ENCODE measurements at places on chromosomes 2 and 18.

DNA sequence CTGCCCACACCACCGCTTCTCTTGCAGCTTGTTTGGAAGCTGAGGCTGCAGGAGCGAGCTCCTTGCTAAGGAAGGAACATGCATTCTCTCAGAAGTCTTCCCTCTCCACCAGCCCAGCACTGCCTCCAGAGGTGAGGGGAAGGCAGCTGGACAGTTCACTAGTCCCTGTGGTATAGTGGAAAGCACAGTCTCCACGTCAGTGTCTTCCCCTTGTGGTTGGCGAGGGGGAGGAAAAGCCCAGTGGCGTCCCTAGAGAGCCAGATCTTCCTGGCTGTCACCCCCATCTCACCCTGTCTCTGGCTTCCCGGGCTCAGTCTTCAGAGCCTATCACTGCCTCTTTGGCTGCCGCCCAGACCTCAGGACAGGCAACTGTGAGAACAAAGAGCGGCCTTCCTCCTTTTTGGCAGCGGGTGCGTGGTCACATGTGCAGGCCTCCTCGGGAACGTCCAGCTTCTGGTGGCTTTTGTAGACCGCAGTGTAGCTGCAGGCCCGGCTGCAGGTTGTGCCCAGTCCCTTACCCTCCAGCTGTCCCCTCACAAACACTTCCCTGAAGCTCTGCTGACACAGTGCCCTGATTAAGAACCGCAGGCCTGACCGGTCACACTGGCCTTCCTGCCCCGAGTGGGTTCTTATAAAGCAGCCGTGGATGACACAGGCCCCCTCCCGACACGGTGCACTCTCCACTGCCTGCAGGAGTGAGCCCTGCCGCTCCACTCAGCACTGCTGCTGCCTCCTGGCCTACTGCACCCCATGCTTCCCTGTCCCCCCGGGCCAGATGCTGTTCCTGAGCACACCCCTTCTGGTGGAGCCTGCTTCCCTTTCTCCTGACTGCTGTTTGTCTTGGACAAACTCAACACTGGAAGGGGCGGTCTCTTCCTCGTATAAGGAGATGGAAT is 90.9 kb downstream of the RNF144A start:
- H3K36me3 ChIP-seq = no peaks in the 10 kb centered on the region
- no peaks in the 10 kb centered on the region for H3K4me1 ChIP-seq
- H3K4me3 ChIP-seq = no peak overlapping the region
- DNase-seq = no peak
- H3K27me3 ChIP-seq = no peaks in the 10 kb centered on the region
- peak overlapping the region; percentile 27 for H3K27ac ChIP-seq

- no peaks in the 10 kb centered on the region for H3K36me3 ChIP-seq
- no peaks in the 10 kb centered on the region for H3K27me3 ChIP-seq
- no peak within 1 kb of the TSS for H3K4me3 ChIP-seq
- H3K27ac ChIP-seq = no peak within 1 kb of the TSS
- DNase-seq = no peak
- H3K4me1 ChIP-seq = no peaks in the 10 kb centered on the region
These were observed at the start of gene NLRC4 for GRCh38 chr2:32264422-32265105. Gene NLRC4 (minus strand): TSS chr2:32264886. CDS start chr2:32256775, 8,111 bp downstream.

- no peak overlapping the region for H3K4me3 ChIP-seq
- DNase-seq = no peak
- H3K27ac ChIP-seq = no peak overlapping the region
- H3K27me3 ChIP-seq = no peaks in the 10 kb centered on the region
- H3K4me1 ChIP-seq = no peaks in the 10 kb centered on the region
These were observed 19.2 kb upstream of the DRC1 start for GRCh38 chr2:26382564-26382963.

- no peaks in the 10 kb centered on the region for H3K36me3 ChIP-seq
- peaks cover 74% of the 10 kb centered on the region for H3K4me1 ChIP-seq
- H3K27me3 ChIP-seq = no peaks in the 10 kb centered on the region
- peak overlapping the region; percentile 38 for H3K4me3 ChIP-seq
- peak overlapping the region; percentile 92 for H3K27ac ChIP-seq
These were observed 157.1 kb downstream of the BCL2 start for GRCh38 chr18:63162271-63163014.

- no peak overlapping the region for H3K27ac ChIP-seq
- no peaks in the 10 kb centered on the region for H3K27me3 ChIP-seq
- H3K4me1 ChIP-seq = peaks cover 9% of the 10 kb centered on the region
- no peaks in the 10 kb centered on the region for H3K36me3 ChIP-seq
- no peak for DNase-seq
These were observed 48.1 kb downstream of the PSD4 start for GRCh38 chr2:113221846-113222245.

GRCh38 chr2:110804915-110805314 is 72.5 kb downstream of the ACOXL start:
- H3K27ac ChIP-seq = no peak overlapping the region
- no peaks in the 10 kb centered on the region for H3K4me1 ChIP-seq
- H3K36me3 ChIP-seq = no peaks in the 10 kb centered on the region
- DNase-seq = no peak

DNA sequence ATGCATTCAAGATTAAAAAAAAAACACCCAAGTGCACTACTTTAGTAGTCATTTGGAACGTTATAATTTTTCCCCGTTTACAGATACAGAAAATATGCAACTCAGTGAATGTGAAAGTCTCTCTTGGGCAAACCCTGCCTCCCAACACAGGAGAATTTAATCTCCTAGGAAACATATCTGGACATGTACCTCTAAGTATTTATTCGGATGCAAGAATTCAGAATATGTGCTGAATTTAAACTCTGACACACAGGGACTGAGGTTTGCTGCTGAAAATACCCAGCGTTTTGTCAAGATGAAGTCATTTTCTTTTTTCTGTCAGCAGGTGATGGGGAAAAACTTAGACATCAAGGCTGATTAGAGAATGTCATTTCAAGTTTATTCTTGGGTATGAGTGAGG is 105.4 kb downstream of the ACKR3 start:
- H3K4me1 ChIP-seq = no peaks in the 10 kb centered on the region
- DNase-seq = no peak
- no peaks in the 10 kb centered on the region for H3K27me3 ChIP-seq
- H3K4me3 ChIP-seq = no peak overlapping the region
- no peak overlapping the region for H3K27ac ChIP-seq

GRCh38 chr2:182033449-182033848 is 47.8 kb downstream of the PPP1R1C start:
- H3K4me1 ChIP-seq = no peaks in the 10 kb centered on the region
- no peak overlapping the region for H3K4me3 ChIP-seq
- no peaks in the 10 kb centered on the region for H3K36me3 ChIP-seq
- no peak overlapping the region for H3K27ac ChIP-seq
- H3K27me3 ChIP-seq = no peaks in the 10 kb centered on the region

DNA sequence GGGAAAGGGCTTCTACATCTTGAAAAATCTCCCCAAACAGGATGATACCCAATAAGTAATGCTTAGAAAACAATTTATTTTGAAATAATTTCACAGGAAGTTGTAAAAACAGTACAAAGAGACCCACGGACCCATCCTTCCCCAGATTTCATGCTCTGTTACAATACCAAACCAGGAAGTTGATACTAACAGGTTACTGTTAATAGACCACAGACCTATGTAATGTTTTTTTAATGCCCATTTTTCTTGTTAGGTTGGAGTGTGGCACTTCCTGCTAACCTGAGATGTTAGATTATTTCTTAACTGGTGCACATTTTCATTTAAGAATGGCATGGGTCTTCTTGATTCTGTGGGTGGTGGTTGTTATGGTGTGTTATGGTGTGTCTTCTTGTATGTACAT is 21.4 kb upstream of the MGAT5 start:
- H3K27me3 ChIP-seq = no peaks in the 10 kb centered on the region
- peak overlapping the region; percentile 11 for H3K4me3 ChIP-seq
- H3K27ac ChIP-seq = peak overlapping the region; percentile 26
- DNase-seq = no peak
- peaks cover 63% of the 10 kb centered on the region for H3K4me1 ChIP-seq
- no peaks in the 10 kb centered on the region for H3K36me3 ChIP-seq

DNA sequence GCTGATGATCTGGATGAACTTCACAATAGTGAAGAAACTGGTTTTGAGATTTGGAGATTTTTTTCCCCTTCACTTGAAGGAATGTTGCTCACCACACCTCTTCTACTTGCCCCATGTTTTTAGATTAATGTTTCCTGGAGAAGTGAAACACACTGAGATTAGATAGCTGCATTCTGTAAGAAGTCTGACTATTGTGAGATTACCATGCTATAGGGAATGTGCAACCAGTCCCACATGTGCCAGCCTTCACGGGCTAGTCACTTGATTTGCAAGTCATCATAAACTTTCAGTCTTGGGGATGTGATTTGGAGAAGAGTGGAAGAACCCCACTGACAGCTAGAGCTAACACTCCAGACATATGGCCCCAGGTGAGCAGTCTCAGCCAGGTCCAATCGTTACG is 7.4 kb upstream of the CCNYL1 start:
- H3K27me3 ChIP-seq = no peaks in the 10 kb centered on the region
- H3K27ac ChIP-seq = no peak overlapping the region
- DNase-seq = no peak
- no peaks in the 10 kb centered on the region for H3K36me3 ChIP-seq
- no peaks in the 10 kb centered on the region for H3K4me1 ChIP-seq

GRCh38 chr18:3577281-3577855 is 127.4 kb downstream of the TGIF1 start:
- no peaks in the 10 kb centered on the region for H3K36me3 ChIP-seq
- H3K27me3 ChIP-seq = no peaks in the 10 kb centered on the region
- H3K4me3 ChIP-seq = no peak overlapping the region
- DNase-seq = no peak
- H3K27ac ChIP-seq = no peak overlapping the region
- H3K4me1 ChIP-seq = no peaks in the 10 kb centered on the region

DNA sequence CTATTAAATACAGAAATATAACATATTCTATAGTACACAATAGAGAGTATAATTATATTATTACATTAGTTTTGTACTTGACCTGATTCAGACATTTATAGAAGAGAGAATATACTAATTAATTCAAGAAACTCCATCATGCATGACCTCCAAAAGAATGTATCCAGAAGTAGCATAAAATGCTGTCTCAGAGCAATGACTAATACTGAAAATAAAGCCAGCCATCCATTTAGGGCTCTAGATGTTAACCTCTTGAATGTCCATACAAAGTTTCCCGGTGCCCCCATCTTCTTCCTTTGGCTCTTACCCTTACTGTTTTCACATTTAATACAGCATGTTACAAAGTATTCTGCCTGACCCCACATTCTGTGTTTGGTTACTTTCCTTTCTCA is 102.0 kb downstream of the ARHGAP15 start:
- H3K36me3 ChIP-seq = peaks cover 43% of the 10 kb centered on the region
- no peaks in the 10 kb centered on the region for H3K27me3 ChIP-seq
- peaks cover 10% of the 10 kb centered on the region for H3K4me1 ChIP-seq

GRCh38 chr2:44615950-44616518 is 254.3 kb downstream of the CAMKMT start:
- no peak overlapping the region for H3K4me3 ChIP-seq
- no peaks in the 10 kb centered on the region for H3K27me3 ChIP-seq
- no peaks in the 10 kb centered on the region for H3K36me3 ChIP-seq
- DNase-seq = no peak
- no peak overlapping the region for H3K27ac ChIP-seq
- H3K4me1 ChIP-seq = peaks cover 13% of the 10 kb centered on the region

GRCh38 chr2:221612800-221613199 is 40.7 kb upstream of the EPHA4 start:
- no peaks in the 10 kb centered on the region for H3K36me3 ChIP-seq
- no peaks in the 10 kb centered on the region for H3K4me1 ChIP-seq
- H3K27ac ChIP-seq = no peak overlapping the region
- no peak for DNase-seq
- H3K27me3 ChIP-seq = no peaks in the 10 kb centered on the region

DNA sequence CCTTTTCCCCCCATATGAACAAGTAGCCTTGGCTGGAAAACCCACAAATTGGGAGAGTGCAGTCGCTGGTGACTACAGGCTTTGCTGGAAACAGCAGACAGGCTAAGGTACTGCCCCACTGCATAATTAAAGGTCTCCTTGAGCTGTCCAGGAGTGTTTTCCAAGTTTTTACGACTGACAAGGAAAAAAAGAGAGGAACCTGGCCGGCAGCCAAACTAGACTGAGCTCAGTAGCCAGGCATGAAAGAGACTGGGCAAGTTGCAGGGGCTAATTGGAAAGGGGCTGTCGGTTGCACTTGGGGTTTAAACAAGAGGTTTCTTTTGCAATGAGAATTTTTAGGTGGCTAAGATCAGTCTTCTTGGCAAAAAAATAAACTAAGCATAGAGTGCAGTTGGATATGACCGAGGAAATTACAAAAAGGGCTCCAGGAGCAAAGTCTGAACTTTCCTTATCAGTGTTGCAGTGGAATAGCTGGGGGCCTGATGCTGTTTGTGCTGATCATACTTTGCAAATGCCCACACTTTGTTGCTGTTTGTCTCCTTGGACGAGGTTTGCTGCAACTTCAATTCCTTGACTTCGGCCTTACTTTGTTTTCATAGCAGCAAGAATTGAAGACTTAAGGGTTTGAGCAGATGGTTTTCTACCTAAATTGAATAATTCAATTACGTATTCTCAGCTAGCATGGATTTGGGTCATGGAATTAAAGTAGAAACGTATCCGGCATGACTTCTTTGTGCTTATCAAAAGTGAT is 2.1 kb downstream of the GULP1 start:
- no peak for DNase-seq
- H3K4me3 ChIP-seq = no peak overlapping the region
- no peaks in the 10 kb centered on the region for H3K27me3 ChIP-seq

GRCh38 chr2:19086231-19086651 is 272.2 kb downstream of the OSR1 start:
- no peaks in the 10 kb centered on the region for H3K27me3 ChIP-seq
- no peak overlapping the region for H3K27ac ChIP-seq
- no peak overlapping the region for H3K4me3 ChIP-seq
- no peaks in the 10 kb centered on the region for H3K4me1 ChIP-seq
- no peaks in the 10 kb centered on the region for H3K36me3 ChIP-seq
- no peak for DNase-seq

- H3K36me3 ChIP-seq = no peaks in the 10 kb centered on the region
- DNase-seq = no peak
- no peaks in the 10 kb centered on the region for H3K4me1 ChIP-seq
These were observed 9.8 kb upstream of the INO80D start for GRCh38 chr2:206095536-206096332.

GRCh38 chr2:144325086-144325485 is 194.8 kb downstream of the ZEB2 start:
- H3K4me1 ChIP-seq = peaks cover 47% of the 10 kb centered on the region
- no peaks in the 10 kb centered on the region for H3K36me3 ChIP-seq
- no peak overlapping the region for H3K4me3 ChIP-seq
- peak; percentile 49 for DNase-seq

GRCh38 chr18:37964885-37965571 is 399.4 kb upstream of the CELF4 start:
- H3K4me3 ChIP-seq = no peak overlapping the region
- H3K4me1 ChIP-seq = no peaks in the 10 kb centered on the region
- no peaks in the 10 kb centered on the region for H3K36me3 ChIP-seq
- DNase-seq = no peak
